ENCODE measurements at places on chromosomes 5 and 9. TPM values are rescaled to one million over a fixed set of nuclear protein-coding genes. Genes with fewer than 3 reads are reported as not detected.

The MEIKIN gene
- total RNA-seq: 0.55 TPM

The SAPCD2 gene
- 4.3 TPM for total RNA-seq

The C1QTNF2 gene
- 16.9 TPM for total RNA-seq

The DMRT1 gene
- not detected for total RNA-seq

The GFI1B gene
- total RNA-seq: 1.4 TPM

The TRIM36 gene
- 32.7 TPM for total RNA-seq

The PITX1 gene
- 31.1 TPM for total RNA-seq

The GSN gene
- 437 TPM for total RNA-seq

The NUTM2G gene
- not detected for total RNA-seq

The ZNF658 gene
- total RNA-seq: 18.3 TPM

The CFAP90 gene
- 1.6 TPM for total RNA-seq

The PLK2 gene
- 103 TPM for total RNA-seq

The TSLP gene
- not detected for total RNA-seq

The SHC3 gene
- total RNA-seq: 4.4 TPM

The EXD3 gene
- total RNA-seq: 22.0 TPM

The NUTM2F gene
- not detected for total RNA-seq

The PRDM9 gene
- total RNA-seq: not detected

The PAEP gene
- not detected for total RNA-seq

The IFNB1 gene
- total RNA-seq: not detected

The ITK gene
- total RNA-seq: 0.44 TPM

The ODF2 gene
- total RNA-seq: 39.6 TPM

The GARIN3 gene
- not detected for total RNA-seq

The C1QTNF3 gene
- 65.3 TPM for total RNA-seq

The MEGF10 gene
- total RNA-seq: 32.7 TPM

The TAS2R1 gene
- not detected for total RNA-seq

The ACOT12 gene
- not detected for total RNA-seq

The PHF24 gene
- 11.2 TPM for total RNA-seq

The ARL14EPL gene
- not detected for total RNA-seq

The GRM6 gene
- 38.8 TPM for total RNA-seq

The ADRA1B gene
- 1.8 TPM for total RNA-seq

The STOML2 gene
- 85.3 TPM for total RNA-seq

The NR4A3 gene
- 5.1 TPM for total RNA-seq

The THBS4 gene
- total RNA-seq: 217 TPM

The MATR3 gene
- 745 TPM for total RNA-seq

The CCIN gene
- 0.60 TPM for total RNA-seq

The SPRY4 gene
- total RNA-seq: 12.1 TPM

The MUSK gene
- total RNA-seq: 1.4 TPM

The LECT2 gene
- total RNA-seq: not detected

The ZNF346 gene
- total RNA-seq: 41.1 TPM

Measured in camera-type eye (tissue), 1 donor.